Right ventricle myocardium inferior (tissue), 1 donor: ENCODE measurements at places on chromosomes 6 and 20. TPM values are rescaled to one million over a fixed set of nuclear protein-coding genes. Genes with fewer than 3 reads are reported as not detected.

The VWA7 gene
- 12.1 TPM for total RNA-seq

The EDN1 gene
- 2.9 TPM for total RNA-seq

- DNase-seq: no peak
Observed at GRCh38 chr20:47031821-47032220, 137.2 kb downstream of the EYA2 start.

The PXDC1 gene
- 29.7 TPM for total RNA-seq

DNA sequence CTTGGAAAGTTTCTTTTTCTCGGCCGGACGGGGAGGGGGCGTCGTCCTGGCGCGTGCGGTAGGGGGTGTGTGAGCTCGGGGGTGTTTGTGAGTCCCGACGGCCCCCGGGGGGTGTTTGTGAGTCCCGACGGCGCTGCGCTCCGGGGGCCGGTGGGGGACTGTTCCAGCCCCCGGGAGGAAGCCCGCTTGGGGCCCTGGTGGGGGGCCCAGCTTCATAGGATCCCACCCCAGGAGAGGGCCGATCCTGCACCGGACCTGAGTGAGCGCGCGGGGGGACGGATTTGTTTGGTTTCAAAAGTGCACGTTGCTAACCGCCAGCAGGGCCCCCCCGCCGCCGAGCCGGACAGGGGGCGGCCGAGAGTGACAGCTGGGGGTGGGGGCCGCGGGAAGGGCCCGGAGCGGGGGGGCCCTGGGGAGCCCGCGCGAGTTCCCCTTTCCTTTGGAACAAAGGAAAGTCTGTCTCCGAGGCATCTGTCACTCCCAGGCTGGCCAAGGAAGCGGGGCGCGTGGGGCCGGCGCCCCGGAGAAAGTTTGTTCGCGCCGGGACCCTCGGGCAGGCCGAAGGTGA lies 485 bp downstream of the TGIF2 start:
- peak; percentile 72 for DNase-seq
